ENCODE measurements at places on chromosomes 7 and 10.
A peak's percentile ranks its signal among the peaks of the same experiment; 100 is the strongest.

GRCh38 chr7:124811341-124811740, 45.7 kb upstream of the GPR37 start:
- ATAC-seq, result no peak

DNA sequence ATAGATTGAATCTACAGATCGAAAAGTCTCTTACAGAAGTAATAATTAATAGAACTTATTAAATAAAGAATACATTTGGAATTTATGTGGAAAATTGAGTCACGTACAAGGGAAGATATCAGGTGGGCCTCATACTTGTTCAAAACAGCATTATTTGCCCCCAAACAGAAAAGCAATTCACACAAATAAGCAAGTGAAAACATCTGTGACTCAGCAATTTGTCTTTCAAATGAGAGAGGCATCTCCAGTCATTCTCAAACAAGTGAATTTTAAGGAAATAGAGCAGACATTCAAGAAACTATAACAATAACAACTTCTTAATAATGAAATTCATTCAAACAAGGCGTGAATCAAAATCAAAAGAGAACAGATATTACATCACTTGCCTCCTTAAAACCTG, 50.1 kb downstream of the SEMA3A start:
- ATAC-seq, result no peak

- ATAC-seq, result no peak
Observed at GRCh38 chr10:1034758-1035157, 9.1 kb upstream of the IDI2 start.

GRCh38 chr10:48363617-48364355, 57.3 kb downstream of the MAPK8 start:
- peak; percentile 89 for ATAC-seq

DNA sequence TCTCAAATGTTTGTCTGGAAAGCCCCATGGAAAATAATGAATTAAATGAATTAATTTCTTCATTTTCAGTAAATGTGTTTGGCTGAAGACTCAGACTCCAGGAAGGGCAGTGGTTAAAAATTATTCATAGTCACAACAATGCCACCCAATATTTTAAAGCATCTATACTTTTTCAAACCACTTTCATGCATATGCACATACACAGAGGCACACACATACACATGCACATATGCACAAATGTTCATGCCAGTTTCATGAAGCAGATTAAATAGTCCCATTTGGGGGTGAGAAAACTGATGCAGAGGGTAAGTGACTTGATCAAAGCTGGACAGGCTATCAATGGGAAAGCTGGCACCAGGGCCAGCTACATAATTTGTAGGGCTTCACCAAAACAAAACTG, 1.4 kb upstream of the PLA2G12B start:
- ATAC-seq, result no peak

- no peak for ATAC-seq
Observed at GRCh38 chr7:139853506-139854123, 24.6 kb downstream of the TBXAS1 start.

DNA sequence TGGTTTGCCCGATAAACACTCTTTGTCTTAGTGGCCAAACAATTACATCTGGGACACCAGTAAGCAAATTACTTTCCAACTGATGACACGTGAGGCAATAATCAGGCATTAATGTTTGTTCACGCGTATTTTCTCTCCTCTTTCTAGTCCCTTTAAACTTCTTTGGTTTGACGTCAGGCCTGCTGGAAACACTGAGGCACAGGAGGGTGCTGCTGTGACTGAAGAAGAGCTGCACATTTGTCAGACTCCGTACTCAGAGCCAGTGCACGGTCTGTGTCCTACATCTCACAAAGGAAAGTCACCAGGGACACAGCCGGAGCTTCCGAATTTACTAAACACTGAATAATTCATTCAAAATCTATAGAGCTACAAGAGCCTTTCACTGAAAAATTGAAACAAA, 57.6 kb upstream of the ANAPC16 start:
- no peak for ATAC-seq

GRCh38 chr7:18835001-18835690, 282.3 kb downstream of the TWIST1 start:
- no peak for ATAC-seq

DNA sequence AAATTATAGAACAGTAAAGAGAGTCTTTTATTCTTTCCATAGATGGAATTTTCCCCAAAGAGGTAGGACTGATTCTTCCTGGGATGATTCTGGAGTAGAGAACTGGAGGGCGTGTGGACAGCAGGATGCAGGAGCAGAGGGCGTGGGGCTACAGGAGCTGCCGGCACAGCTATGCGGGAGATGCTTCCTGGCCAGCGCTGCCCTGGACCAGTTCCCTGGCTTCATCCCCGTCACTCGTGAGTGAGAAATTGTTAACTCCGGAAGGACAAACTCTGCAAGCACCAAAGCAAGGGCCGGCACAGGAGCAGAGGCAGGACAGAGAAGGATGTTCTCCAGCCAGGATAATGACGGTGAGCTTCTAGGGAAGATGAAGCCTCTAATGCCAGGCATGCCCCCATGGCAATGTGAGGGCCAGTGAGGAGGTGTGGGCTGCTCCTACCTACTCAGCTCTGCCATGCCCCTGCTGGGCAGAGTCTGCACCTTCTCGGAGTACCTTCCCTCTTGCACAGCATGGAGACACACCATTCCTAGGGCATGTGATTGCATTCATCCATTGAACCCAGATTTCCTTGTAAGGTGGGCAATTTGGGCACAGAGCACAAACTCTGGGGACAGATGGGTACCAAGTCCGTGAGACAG, 760.9 kb upstream of the IGFBP3 start:
- ATAC-seq, result peak; percentile 37

- peak; percentile 43 for ATAC-seq
Observed at GRCh38 chr10:35875016-35875676, 233.1 kb upstream of the FZD8 start.

GRCh38 chr7:97733276-97734161, 1.6 kb downstream of the TAC1 start:
- peak; percentile 41 for ATAC-seq

DNA sequence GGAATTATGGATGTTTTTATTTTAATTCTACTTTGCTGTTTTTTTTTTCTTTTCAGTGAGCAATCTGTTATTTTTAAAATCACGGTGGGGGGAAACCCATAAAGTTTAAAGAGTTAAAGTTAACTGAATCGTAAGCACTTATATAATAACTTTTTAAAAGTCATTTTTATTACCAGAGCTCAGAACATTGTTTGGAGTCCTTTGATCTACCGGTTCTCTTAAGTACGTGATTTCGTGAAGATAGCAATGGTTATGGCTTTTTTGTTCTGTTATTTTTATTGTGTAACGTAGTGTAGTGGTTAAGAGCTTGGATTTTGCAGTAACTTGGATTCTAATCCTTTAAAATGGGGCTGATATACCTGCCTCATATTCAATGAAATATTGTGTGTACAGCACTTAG, 57.4 kb downstream of the NHLRC2 start:
- no peak for ATAC-seq

DNA sequence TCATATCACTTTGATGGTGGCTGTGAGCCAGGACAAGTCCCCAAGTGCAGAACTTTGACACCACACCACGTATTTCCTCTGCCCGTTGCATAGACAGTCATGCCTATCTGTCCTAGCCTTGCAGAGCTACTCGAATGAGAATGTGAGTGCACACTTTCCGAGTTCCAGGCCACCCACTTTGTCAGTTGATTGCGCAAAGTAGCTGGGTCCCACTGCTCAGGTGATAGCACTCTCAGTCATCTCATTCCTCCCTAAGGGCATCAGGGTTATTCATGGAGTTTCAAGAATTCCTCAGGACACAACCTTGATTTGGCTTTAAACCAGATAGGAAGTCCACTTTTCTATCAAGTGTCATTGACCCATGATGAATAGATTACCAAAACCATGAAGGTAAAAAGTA, 19.3 kb downstream of the LSM5 start:
- ATAC-seq, result no peak

- ATAC-seq, result no peak
Observed at GRCh38 chr10:97506199-97506991, 7.7 kb downstream of the UBTD1 start.

Data from SK-N-SH treated with all-trans-retinoic acid at 6 μM for 48 hours (cell line).